Putamen (tissue), 1 donor: ENCODE measurements at places on chromosomes 6 and 20.

GRCh38 chr6:72741083-72741482 lies 119.2 kb downstream of the KCNQ5 start:
- no peak for DNase-seq

DNA sequence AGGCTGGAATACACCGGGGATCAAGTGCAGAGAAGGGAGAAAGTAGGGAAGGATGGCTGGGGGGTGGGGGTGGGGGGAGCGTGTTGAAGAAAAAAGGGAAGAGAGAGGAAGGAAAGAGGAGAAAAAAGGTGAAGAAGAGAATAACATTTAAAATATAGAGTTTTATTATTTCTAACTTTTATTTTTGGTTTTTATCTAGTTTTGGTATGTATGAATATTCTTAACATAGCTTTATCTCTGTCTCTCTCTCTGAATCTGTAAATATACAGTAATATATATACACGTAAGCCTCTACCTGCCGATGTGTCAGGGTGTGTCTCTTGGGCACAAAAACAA lies 30.0 kb downstream of the HLA-F start:
- no peak for DNase-seq

- no peak for DNase-seq
These were observed 39.2 kb downstream of the CYP24A1 start for GRCh38 chr20:54134445-54135220.

DNA sequence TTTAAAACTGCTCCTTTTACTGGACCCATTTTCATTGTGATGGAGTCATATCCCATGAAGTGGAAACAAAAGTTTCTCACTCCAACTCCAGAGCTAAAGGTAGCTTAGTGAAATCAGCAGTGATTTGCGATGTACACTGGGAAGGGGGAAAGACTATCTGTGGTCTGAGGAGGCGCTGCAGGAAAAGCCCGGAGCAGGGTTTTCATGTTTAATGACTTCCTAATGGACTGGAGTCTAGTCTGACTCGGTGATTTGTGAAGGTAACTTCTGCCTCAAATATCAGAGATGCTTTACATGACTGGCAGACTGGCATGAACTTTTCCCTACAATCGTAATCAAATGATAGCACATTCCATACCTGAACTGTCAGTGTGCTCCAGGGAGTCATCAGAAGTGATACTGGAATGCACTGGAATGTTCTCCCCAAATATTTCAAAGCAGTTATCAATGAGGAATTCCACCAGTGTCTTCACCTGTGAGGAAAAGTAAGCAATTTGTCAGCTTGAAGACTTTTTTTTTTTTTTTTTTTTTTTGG lies 7.0 kb downstream of the TAGAP start:
- DNase-seq: no peak

- DNase-seq: no peak
These were observed 6.7 kb downstream of the C6orf132 start for GRCh38 chr6:42135722-42136121.

GRCh38 chr20:3092611-3093379 lies 8.3 kb upstream of the AVP start:
- DNase-seq: no peak

DNA sequence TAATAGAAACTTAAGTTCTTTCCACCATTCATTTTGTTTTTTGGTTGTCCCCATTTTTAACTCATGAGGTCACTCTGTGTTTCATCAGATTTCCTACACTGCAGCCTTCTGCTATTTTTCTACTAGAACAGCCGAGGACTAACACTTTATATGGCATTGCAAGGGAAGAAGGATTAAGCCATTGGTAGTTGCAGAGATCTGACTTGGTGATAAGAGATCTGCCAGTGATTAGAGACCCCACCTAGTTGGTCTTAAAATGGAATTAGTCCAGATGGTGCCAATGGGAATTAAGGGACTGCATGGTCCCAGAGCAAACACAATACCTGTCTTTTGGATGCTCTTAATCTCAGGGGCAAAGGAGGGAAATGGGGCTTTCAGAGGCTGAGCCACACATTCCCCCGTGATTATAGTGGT lies 125.5 kb upstream of the TMEM170B start:
- DNase-seq: no peak

- DNase-seq: no peak
These were observed 3.8 kb upstream of the MYBL2 start for GRCh38 chr20:43662943-43663655.

GRCh38 chr20:21944227-21944626 lies 238.8 kb downstream of the PAX1 start:
- no peak for DNase-seq

GRCh38 chr6:53986721-53987521 lies 124.3 kb upstream of the MLIP start:
- no peak for DNase-seq

GRCh38 chr20:57546956-57547649 lies 13.8 kb upstream of the PCK1 start:
- DNase-seq: no peak

DNA sequence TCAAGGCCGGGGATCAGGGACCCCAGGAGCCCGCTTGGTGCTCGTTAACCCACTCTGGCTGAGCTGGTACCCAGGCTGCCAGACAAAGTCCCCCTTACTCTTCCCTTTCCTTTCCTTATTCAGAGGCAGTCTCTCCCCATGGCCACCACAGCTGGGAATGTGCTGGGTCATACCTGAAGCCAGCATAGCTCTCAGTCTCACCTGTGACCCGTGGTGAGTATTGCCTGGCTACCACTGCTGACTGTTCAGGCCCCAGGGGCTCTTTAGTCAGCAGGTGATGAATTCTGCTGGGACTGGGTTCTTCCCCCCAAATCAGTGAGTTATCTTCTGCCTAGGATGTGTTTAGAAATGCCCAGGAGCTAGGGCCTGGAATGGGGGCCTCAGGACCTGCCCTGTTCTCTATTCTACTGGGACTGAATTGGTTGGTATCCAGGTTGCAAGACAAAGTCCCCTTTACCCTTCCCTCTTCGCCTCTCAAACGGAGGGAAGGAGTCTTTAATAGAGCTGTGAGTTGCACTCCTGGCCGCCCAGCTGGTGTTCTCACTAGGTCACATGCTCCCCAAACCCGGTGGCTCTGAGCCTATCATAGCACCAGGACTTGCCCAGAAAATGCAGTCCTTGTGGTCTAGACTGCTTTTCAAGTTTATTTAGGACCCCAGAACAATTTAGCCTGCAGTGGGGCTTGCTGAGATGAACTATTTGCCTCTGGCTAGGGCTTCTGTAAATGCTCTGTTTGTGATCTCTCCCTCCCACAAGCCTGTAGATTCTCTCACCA lies 64.6 kb downstream of the MYO6 start:
- no peak for DNase-seq

DNA sequence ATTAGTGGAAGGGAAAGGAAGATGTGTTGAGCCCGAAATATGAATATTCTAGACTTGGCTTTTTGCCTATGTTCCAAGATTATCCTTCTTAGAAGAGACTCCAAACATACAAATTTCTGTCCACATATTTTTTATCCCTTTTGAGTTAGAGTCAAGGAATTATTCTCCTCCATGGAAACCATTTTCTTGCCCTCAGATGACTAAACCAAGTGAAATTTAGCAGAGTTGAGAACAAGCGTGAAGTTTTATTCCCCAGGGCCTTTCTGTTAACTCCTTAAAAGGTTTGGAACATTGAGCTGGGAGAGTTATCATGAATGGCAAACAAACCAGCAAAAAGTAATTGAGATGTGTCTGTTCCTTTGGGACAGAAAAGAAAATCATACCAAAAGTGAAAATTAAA lies 286.1 kb upstream of the PLCB4 start:
- DNase-seq: no peak

GRCh38 chr6:146946559-146946958 lies 257.7 kb upstream of the STXBP5 start:
- DNase-seq: no peak

GRCh38 chr20:17999566-17999965 lies 30.7 kb downstream of the MGME1 start:
- no peak for DNase-seq

- no peak for DNase-seq
These were observed 170.2 kb downstream of the MTFR2 start for GRCh38 chr6:136079701-136080565.

DNA sequence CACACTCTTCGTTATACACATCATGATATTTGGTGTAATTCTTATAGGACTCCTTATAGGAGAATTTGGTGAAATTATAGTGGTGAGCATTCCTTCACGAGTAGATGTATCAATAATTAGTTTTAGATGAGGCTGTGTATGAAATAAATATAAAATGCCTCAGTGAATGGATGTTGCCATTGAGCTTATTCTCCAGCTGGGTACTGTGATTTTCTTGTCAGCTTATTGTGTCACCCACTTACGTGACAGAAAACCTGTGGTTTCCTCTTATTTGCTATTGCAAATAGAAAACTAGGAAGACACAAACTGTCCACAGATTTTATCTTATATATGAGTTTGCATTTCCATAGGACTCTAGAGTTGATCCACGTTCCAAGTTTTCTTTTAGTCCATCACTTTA lies 439.9 kb upstream of the RNF217 start:
- no peak for DNase-seq

DNA sequence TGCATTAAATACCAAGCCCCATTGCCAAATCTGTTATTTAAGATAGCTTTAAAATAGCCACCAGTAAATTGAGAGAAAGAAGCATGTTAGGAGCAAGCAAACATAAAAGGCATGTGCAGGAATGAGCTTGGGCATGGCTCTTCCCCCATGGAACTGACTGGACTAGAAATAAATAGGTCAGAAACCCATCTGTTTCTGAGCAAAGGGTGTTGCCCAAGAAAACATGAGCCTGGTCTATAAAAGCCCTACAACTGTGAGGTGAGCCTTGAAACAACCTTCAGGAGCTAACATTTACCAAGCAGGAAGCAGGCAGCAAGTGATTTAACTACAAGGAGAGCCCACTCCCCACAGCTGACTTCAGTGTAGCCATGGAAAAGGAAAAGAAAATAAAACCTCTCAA lies 126.3 kb downstream of the C6orf118 start:
- no peak for DNase-seq

GRCh38 chr20:4483486-4483885 lies 238.2 kb upstream of the PRND start:
- no peak for DNase-seq

DNA sequence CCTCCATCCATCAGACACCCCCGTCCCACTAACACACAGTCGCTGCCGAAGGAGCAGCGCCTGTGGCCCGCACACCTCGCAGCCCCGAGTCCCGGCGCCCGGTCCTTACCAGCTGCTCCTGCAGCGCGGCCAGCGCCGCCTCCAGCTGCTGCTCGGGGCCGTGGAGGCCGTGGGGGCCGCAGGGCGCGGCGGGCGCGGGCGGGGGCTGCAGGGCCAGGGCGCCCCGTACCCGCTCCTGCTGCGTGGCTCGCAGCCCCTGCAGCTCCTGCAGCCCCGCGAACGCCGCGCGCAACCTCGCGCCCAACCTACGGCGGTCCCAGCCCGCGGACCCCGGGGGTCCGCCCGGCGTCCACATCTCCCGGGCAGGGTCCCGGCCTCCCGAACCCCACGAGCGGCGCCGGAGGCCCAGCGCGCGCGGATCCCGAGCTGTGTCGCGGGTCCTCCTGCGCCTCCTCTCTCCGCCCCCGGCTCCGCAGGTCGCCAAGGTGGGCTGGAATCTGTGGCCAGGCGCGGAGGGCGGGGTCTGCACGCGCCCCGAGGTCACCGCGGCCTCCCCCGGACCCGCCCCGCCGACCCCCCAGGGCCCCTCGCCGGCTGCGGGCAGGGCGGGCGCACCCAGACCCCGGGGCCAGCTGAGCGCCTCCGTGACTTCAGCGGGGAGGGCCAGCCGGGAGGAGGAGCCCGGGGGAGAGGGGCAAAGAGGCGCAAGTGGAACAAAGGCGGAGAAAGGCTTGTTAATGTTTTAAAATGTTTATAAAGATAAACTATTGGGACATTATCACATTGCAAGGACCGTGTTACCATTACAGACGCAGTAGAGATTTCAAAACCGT lies at the start of gene DACT2:
TSS of gene DACT2 (minus strand) at position 499 of the 833 bp plus-strand sequence. CDS start at position 355, 144 bp downstream.
- DNase-seq: no peak

GRCh38 chr6:57250348-57250747 lies 28.2 kb upstream of the RAB23 start:
- DNase-seq: no peak

DNA sequence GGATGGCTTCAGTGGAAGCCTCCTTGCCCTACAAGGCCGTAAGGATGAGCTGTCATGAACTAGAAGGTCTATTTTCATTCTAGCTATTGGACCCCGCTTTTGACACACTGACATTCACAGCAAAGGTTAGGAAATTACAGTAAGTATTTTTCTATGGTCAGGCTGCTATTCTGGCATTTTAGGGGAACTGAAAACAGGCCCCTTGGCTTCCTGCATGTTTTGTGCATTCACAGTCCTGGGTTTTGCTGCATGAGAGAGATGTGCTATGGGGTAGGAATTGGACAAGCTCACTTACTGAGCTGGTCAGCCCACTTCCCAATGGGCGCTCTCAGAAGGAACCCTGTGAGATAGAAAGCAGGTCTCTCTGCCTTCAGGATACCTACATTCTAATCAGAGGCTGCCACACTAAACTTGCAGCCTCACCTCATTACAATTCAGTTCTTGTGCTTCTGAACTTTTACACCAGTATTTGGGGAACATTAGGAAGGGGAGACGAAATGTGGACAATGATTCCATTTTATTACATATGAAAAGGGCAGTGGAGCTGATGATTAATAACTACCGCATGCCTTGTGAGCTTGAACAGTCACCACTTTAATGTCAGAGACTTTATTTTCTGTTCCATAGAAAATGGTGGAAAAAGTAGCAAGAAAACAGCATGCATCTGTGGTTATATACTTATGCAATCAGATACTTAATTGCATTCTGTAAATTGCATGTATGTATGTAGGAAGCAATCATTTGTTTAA lies 86.6 kb upstream of the TAB2 start:
- no peak for DNase-seq

DNA sequence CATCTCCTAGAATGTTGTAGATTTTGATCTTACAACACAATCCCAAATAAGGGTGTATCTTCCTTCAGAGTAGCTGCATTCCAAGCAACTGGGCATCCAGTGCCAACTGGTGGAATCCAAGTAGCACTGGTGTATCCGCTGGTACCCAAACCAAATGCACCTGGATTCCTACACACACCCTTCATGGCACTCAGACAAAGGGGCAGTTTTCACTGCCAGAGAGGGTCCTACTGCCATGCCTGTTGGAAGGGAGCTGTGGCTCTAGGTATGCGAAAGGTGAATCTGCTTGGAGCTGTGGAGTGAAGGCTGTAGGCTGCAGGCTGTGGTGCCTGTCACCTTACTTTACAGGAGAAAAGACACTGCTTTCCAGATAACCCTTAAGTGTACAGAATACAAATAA lies 17.0 kb upstream of the CLDN20 start:
- no peak for DNase-seq

GRCh38 chr20:25382704-25383370 lies 7.8 kb downstream of the ABHD12 start:
- no peak for DNase-seq

GRCh38 chr20:44025756-44026155 lies 111.1 kb downstream of the TOX2 start:
- DNase-seq: no peak
